ENCODE measurements at places on chromosomes 5 and 9.

- DNase-seq, result no peak
Observed at GRCh38 chr9:117625154-117625553, 79.0 kb upstream of the TLR4 start.

DNA sequence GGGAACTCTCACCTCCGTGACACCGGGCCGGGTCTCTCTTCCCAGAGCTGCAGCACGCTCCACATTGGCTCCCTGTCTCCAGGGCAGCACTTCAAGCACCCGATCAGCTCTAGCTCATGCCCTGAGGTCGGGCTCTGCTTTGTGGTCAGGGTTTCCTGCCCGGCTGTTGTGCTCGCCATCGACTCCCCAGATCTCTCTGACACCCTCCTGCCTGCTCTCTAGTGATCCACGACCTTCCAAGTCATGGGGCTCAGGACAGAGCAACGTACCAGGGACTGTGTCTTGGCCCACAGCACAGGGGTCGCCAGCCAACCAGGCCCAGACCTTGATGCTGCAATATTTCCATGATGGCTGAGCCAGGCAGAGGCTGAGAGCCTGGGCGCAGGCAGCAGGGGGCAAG, 45.1 kb downstream of the PRRT1B start:
- DNase-seq, result no peak

DNA sequence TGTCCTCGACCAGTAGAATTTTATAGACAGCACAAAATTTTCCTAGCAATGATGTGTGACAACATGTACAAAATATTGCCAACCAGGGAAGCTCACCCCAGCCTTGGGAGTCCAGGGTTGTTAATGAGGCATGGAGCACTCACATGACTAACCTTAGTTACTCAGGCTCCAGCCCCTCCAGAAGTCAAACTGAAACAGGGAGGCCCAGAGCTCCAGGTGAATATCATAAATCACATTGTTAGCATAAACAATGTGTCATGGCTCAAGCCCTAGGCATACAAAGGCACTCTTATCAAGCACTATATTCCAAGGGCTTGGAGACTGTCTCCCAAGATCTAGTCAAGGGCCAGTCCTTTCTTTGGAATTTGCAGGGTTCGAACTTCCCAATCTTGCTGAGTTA, 44.4 kb downstream of the TNFAIP8 start:
- DNase-seq, result no peak

DNA sequence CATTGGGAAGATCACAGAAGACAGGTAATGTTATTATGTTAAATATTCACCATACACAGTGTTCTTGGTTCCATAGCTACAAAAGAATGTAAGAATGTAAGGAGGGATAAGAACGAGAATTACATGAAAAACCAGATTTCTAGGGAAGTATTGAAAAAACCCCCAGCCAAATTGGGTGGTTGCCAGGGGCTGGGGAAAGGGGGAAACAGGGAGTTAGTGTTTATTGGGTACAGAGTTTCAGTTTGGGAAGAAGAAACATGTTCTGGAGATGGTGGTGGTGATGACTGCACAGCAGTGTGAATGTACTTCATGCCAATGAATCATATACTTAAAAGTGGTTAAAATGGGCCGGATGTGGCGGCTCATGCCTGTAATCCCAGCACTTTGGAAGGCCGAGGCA, 40.3 kb downstream of the GLRX start:
- no peak for DNase-seq

DNA sequence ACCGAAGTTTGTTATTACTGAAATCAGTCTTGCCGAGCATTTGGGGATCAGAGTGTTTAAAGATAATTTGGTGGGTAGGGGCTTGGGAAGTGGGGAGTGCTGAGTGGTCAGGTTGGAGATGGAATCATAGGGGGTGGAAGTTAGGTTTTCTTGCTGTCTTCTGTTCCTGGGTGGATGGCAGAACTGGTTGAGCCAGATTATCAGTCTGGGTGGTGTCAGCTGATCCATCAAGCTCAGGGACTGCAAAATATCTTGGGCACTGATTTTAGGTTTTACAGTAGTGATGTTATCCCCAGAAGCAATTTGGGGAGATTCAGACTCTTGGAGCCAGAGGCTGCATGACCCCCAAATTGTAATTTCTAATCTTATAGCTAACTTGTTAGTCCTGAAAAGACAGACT, 5.4 kb upstream of the ANKRD31 start:
- no peak for DNase-seq

DNA sequence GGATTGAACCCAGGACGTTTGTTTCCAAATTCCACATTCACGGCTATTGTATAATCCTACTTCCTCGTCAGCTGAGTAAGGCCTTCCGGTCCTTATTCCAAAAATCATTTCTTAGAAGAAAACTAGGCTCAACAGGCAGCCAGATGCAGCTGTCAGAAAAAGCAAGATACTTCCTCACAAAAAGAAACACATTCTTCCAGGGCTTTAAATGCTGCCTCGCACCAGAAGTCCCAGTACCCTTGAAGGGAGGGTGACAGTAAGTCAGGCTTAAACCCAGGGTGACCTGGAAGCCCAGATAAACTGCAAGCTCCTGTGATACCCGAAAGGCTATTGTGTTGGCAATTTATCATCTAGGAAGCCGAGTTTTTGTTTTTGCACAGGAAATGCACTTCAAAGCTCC, 414.0 kb downstream of the NFIB start:
- DNase-seq, result no peak

All from activated CD4-positive, alpha-beta T cell treated with anti-CD3 and anti-CD28 coated beads, Interleukin-2, amount 50 U/mL, for 24 hours (primary cell).